ENCODE measurements at places on chromosomes 1 and 21.

DNA sequence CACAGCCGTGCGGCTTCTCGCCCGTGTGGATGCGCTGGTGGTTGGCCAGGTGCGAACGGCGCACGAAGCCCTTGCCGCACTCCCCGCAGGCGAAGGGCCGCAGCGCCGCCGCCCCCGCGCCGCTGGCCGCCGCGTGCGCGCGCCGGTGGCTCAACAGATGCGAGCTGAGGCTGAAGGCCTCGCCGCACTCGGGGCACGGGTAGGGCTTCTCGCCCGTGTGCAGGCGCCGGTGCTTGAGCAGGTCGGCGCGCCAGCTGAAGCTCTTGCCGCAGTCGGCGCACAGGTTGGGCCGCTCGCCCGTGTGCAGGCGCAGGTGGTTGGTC is 24.9 kb downstream of the ZNF697 start:
- H3K27me3 ChIP-seq: peaks cover 40% of the 10 kb centered on the region
- H3K27ac ChIP-seq: no peak overlapping the region
- H3K4me1 ChIP-seq: no peaks in the 10 kb centered on the region
- H3K36me3 ChIP-seq: no peaks in the 10 kb centered on the region

DNA sequence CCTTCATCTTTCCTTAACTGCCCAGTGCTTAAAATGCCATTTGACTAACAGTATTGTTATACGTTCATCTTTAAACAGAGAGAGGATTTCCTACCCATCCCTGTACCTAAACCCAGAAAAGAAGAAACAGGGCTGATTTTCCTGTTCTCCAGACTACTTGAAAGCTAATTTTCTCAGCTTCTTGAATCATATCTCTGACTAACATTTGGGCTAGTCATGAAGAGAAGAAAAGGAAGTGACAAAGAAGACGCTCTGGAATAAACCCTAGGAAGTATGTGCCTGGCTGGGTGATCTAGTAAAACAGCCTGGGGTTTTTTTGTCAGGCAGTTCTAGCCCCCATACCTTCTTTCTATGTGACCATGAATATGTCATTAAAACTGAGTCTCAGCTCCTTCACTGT is 44.8 kb upstream of the SGIP1 start:
- no peaks in the 10 kb centered on the region for H3K36me3 ChIP-seq
- no peak overlapping the region for H3K4me3 ChIP-seq
- DNase-seq: no peak
- peaks cover 14% of the 10 kb centered on the region for H3K27me3 ChIP-seq
- H3K4me1 ChIP-seq: no peaks in the 10 kb centered on the region

DNA sequence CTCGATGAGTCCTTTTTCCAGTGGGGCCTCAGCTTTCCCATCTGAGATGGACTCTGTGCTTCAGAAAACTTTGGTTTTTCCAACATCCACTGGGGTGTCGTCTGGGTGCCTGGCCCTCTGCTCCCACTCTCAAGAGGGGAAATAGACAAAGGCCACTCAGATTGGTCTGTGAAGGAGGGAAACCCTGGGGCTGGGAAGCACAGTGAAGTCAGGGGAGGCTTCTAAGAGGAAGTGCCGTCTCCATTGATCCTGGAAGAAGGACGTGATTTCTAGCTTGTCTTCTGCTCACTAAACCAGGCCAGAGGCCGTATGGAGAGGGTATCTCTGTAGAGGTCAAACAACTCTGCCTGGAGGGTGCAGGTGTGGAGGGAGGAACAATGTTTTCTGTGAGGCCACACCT is 5.2 kb downstream of the KNCN start:
- H3K27ac ChIP-seq: peak overlapping the region; percentile 94
- H3K4me1 ChIP-seq: peaks cover 12% of the 10 kb centered on the region
- DNase-seq: no peak

GRCh38 chr1:80918380-80918779 is 882.4 kb upstream of the ADGRL2 start:
- no peak overlapping the region for H3K27ac ChIP-seq
- no peaks in the 10 kb centered on the region for H3K27me3 ChIP-seq
- H3K4me3 ChIP-seq: no peak overlapping the region
- no peaks in the 10 kb centered on the region for H3K4me1 ChIP-seq

- DNase-seq: no peak
- H3K36me3 ChIP-seq: no peaks in the 10 kb centered on the region
- H3K27ac ChIP-seq: no peak overlapping the region
- no peaks in the 10 kb centered on the region for H3K27me3 ChIP-seq
- H3K4me1 ChIP-seq: no peaks in the 10 kb centered on the region
- H3K4me3 ChIP-seq: no peak overlapping the region
Observed at GRCh38 chr1:240029418-240029817, 62.3 kb upstream of the FMN2 start.

GRCh38 chr1:234699795-234700665 is 90.1 kb upstream of the IRF2BP2 start:
- H3K27ac ChIP-seq: peak overlapping the region; percentile 21
- H3K4me3 ChIP-seq: no peak overlapping the region
- H3K36me3 ChIP-seq: peaks cover 2% of the 10 kb centered on the region
- H3K4me1 ChIP-seq: no peaks in the 10 kb centered on the region

GRCh38 chr21:35529171-35529863 is 480.2 kb upstream of the RUNX1 start:
- no peak for DNase-seq
- H3K36me3 ChIP-seq: no peaks in the 10 kb centered on the region
- peak overlapping the region; percentile 90 for H3K27ac ChIP-seq
- H3K27me3 ChIP-seq: no peaks in the 10 kb centered on the region
- peaks cover 33% of the 10 kb centered on the region for H3K4me1 ChIP-seq

All from central memory CD8-positive, alpha-beta T cell (primary cell).